ENCODE measurements at places on chromosomes 6 and 20.

- no peak for DNase-seq
Observed at GRCh38 chr6:169918239-169918953, 167.0 kb downstream of the ERMARD start.

GRCh38 chr20:58693226-58694006 is 816 bp downstream of the NPEPL1 start:
- DNase-seq = peak; percentile 85

GRCh38 chr6:37244430-37245310 is 12.9 kb upstream of the TBC1D22B start:
- peak; percentile 99 for DNase-seq

- DNase-seq = no peak
Observed at GRCh38 chr20:2972126-2972525, 71.3 kb upstream of the GNRH2 start.

DNA sequence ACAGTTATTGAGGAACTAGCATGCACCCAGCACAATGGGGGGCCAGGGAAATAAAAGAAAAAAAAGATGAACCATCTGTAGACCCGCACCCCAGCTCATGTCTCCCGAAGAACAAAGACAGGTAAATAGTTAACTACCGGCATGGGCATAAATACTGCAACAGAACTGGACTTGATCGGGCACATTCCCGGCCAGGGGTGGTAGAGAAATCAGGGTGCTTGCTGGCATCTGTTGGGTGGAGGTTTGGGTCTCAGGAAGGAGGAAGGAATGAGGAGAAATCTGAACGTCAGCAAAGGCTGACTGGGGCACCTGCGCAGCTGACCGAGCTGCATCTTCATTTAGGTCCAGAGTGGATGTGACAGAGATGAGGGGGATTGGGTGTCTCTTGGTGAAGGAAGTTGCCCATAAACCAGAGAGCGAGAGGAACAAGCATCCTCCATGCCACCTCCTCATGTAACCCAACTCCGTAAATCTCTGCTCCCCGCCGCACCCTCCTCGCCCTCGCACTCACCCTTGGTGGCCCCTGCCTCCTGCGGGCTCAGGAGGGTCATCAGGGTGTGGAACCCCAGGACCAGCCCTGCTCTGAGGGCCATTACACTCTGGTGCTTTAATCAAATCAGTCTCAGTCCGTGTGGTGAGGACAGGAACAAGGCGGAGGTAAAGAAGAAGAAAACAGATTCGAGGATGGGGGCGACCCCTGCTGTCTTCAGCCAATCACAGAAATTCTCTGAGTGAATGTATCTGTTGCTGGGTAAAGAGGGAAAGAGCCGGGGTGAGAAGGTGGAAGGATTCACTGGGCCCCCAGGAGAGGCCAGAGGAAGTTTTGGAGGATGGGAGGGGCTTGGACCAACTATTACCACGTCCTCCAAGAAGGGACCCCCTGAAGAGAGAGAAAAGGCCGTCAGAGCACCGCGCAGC is at the start of gene HLA-DOA:
HLA-DOA (minus strand) TSS at position 648 of the 918 bp plus-strand sequence.
- DNase-seq = no peak

GRCh38 chr6:90790058-90790457 is 203.2 kb upstream of the MAP3K7 start:
- no peak for DNase-seq

DNA sequence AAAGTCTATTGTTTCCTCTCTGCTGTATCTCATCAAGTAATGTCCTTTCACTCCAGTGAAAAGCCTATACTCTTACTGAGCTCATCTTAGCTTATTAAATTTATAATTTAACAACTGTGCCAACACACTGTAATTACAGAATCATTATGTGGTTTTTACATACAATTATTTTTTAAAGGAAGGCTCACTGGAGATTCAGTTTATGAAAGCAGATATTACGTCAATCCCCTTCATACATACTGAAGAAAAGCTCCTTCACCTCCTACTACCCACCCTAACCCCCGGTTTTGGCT is 28.1 kb downstream of the ARHGAP18 start:
- DNase-seq = no peak

- no peak for DNase-seq
Observed at GRCh38 chr6:2947445-2947844, 23.9 kb downstream of the SERPINB6 start.

DNA sequence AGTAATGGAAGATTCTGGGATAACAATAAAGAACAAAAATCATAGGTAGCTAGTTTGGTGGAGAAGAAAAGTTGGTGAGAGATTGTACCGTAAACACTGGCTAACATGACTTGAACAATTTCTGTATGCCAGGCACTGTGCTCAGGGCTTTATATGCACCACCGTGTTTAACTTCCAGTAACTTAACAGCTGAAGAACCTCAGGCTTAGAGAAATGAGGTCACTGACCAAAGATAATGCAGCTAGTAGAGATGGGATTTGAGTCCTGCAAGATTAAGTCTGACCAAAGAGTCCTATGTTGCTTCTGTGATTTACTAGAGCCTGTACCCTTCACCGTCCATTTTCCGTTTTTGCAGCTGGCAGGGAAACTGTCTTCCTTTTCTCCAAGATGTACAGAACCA is 2.7 kb downstream of the CSTF1 start:
- DNase-seq = no peak

- no peak for DNase-seq
Observed at GRCh38 chr6:12572896-12573827, 143.4 kb upstream of the PHACTR1 start.

- DNase-seq = no peak
Observed at GRCh38 chr20:12012241-12013222, 94.8 kb downstream of the BTBD3 start.

- peak; percentile 6 for DNase-seq
Observed at GRCh38 chr20:22825076-22825475, 210.0 kb upstream of the SSTR4 start.

- DNase-seq = peak; percentile 72
Observed at GRCh38 chr20:60485012-60485760, 527.0 kb downstream of the CDH26 start.

GRCh38 chr6:108868647-108869046 is 20.4 kb downstream of the ARMC2 start:
- no peak for DNase-seq

GRCh38 chr6:113653275-113653674 is 203.9 kb upstream of the MARCKS start:
- no peak for DNase-seq

GRCh38 chr6:52503323-52503747 is 73.5 kb downstream of the TRAM2 start:
- no peak for DNase-seq

DNA sequence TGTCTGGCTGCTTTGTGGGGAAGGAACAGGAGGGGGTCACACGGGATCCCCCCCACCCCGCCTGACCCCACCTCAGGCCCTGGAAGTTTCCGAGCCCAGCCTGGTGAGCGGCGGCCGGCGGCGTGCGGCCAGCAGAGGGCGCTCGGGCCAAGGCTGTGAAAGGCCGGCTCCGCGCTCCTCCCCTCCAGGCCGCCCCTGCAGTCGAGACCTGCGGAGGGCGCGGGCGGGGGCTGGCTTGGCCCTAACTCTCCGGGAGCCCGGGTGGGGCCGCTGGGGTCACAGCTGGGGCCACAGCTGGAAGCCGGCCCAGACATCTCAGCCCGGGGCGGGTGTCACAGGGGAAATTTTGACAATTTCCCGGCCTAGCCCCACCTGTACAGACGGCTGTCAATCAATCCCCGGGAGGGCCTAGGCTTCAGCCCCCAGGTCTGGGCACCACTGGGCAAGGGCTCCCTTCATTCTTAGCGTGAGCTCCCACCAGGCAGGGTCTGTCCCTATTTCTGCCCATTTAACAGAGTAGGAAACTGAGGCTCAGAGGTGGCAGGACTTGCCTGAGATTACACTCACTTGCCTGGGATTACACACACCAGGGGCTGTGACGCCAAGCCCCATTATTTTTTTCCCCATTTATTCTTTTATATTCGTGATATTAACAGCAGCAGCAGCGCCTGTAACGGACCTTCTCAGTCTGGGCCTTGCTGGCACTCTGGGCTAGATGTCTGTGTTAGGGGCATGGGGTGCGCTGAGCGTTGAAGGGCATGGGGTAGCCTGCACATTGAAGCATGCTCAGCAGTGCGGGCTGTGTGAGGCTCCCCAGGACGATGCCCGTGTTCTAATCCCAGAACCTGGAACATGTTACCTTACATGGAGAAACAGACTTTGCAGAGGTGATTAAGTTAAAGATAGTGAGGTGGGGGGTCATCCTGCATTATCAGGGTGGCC is 23.0 kb downstream of the ZBP1 start:
- no peak for DNase-seq

DNA sequence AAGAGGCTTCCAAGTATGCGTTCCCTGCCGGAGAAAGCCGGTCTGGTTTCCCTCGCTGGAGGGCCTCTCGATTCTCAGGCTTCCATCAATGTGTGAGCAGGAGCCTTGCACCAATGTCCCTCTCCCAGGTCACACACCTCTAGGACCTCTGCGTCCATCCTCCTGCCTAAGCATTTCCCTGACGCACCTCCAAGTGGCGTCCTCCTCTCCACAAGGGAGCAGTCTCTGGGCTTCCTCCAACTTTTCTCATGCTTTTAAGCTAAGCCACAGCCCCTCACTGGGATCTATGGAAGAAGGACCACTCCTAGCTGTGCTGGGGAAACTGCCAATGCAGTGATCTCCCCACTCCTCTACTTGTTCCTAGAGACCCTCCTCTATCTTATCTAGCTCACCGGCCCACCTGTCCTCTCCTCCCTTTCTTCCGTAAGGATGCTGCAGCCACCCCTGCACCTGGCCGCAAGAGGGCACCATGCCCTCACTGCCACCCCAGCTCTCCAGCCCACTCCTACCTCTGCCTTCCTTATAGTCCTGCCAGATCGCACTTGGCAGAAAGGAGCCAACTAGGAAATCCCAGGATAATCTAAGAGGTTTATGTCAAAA is 258.7 kb downstream of the LRFN2 start:
- no peak for DNase-seq

GRCh38 chr6:146878168-146878951 is 279.6 kb downstream of the ADGB start:
- no peak for DNase-seq

DNA sequence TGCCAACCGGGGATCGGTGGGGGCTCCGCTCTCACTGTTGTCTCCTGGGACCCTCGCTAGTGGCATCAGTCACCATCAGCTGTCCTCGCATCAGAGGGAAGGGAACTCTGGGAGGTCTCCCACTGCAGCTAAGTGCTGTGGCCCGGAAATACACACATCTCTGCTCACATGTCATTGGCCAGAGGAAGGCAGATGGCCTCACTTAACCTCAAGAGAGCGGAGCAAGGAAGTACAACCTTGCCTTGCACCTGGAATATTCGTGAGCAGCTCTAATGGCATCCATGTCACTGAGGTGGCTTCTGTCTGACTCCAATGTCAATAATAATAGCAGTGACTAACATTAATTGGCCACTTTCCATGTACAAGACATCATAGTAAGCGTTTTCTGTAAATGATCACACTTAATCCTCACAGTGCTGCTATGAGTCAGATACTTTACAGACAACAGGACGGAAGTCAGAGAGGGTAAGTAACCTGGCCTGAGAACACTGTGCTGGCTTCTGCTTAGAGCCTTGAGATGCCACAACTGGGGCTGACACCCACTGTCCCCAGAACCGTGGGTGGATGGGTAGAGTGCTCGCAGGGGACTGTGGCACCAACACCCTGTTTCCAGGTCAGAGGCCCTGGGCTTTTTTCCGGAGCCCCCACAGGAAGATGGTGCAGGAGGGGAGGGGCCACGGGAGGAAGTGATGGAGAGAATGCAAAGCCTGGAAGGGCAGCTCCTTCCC is 6.0 kb downstream of the LHFPL5 start:
- DNase-seq = no peak

- no peak for DNase-seq
Observed at GRCh38 chr6:136085370-136086115, 164.6 kb downstream of the MTFR2 start.

DNA sequence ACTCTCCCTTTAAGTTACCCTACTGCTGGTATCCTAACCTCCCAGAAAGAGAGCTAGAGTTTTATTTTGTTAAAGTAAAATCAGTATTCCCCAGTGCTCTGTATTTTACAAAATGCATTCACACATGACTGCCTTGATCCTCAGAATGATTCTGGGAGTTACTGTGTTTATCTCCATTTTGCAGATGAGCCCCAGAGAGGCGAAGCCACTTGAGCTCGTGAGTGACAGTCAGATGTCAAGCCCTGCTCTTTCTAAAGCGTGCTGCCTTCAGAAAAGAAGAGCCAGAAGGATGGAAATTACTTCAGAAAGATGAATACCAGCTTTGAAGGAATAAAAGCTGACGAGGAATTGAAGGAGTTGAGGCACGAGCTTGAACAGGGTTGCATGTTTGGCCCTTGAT is 14.1 kb upstream of the OSER1 start:
- DNase-seq = no peak

DNA sequence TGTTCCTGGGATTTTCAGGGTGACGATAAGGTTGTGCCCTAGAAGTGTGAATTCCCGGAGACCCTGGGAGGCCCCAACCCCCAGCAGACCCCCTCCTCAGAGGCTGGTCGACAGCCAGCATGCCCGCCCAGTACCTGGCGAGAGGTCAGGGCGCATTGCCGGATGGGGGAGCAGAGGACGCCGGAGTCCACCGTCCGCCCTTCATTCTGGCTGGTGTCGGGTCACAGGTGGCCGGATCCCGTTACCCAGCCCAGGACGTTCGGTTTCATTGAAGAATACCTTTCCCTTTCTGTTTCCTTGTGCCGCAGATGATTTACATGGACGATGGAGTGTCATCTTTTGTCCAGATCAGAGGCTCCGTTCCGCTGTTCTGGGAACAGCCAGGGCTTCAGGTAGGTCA is 61.3 kb downstream of the SYNJ2 start:
- DNase-seq = no peak

GRCh38 chr6:26420688-26421171 is 18.7 kb downstream of the BTN3A1 start:
- DNase-seq = no peak

DNA sequence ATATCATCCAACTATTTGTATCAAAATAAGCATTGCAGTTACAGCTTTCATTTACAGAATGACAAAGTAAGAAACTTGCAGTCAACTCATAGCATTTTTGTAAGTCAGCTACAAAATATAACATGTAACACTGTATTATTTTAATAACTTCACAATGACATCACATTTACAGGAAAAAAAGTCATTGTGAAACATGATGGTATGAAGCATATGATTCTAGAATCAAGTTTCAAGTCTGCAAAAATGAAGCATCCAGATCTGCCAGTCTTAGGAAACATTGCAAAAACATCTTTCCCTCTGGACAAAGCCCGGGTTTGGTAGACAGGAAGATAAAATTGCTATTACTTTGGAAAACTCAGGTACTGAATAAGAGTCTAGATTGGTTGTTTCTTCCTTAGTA is 263.9 kb upstream of the NT5E start:
- no peak for DNase-seq

- DNase-seq = no peak
Observed at GRCh38 chr20:32943490-32944052, 60.7 kb downstream of the SUN5 start.

Measured in vagina (tissue), 2 donors.